Endothelial cell (in vitro differentiated cells): ENCODE measurements at places on chromosomes 16 and 17.

DNA sequence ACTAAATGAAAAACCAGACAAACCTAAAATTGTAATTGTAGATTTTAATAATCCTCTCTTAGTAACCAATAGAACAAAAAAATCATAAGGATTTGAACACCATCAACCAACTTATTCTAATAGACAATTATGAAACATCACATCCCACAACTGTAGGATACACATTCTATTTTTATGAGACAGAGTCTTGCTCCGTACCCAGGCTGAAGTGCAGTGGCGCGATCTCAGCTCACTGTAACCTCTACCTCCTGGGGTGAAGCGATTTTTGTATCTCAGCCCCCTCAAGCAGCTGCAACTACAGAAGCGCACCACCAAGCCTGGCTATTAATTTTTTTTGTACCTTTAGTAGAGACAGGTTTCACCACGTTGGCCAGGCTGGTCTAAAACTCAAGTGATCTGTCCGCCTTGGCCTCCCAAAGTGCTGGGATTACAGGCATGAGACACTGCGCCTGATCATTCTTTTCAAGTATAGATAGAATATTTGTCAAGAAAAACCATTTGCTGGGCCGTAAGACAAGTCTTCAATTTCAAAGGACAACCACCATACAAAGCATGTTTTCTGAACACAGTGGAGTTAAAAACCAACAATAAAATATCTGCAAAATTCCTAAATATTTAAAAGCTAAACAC lies 49.8 kb downstream of the CREBBP start:
- H3K4me1 ChIP-seq = peaks cover 15% of the 10 kb centered on the region
- H3K36me3 ChIP-seq = peaks cover 16% of the 10 kb centered on the region
- DNase-seq = no peak
- no peaks in the 10 kb centered on the region for H3K27me3 ChIP-seq
- H3K4me3 ChIP-seq = no peak overlapping the region

DNA sequence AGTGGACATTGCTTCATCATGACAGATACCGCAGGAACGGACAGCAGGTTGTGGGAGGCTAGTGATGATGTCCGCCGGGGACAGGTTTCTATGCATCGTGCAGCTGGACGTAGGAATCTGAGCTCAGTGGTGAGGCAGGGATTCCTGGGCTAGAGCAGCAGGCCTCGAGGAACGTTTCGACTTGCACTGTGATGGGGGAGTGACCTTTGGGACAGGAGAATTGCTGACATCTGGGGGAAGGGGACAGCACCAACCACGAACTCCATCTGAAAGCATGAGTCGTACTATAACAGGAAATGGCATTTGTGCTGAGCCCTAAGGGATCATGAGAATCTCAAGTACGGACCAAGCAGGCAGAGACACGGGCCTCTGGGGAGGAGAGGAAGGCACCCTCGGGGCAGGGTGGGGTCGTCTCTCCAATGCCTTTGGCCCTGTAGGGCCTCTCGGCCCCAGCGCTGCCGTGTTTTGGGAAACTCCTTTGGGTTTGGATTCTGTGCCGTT lies 65.8 kb upstream of the ENDOV start:
- peaks cover 3% of the 10 kb centered on the region for H3K4me1 ChIP-seq
- H3K27me3 ChIP-seq = peaks cover 8% of the 10 kb centered on the region
- peaks cover 83% of the 10 kb centered on the region for H3K36me3 ChIP-seq
- peak overlapping the region; percentile 52 for H3K4me3 ChIP-seq

- no peak overlapping the region for H3K4me3 ChIP-seq
- H3K27ac ChIP-seq = no peak overlapping the region
- no peak for DNase-seq
- no peaks in the 10 kb centered on the region for H3K27me3 ChIP-seq
- peaks cover 8% of the 10 kb centered on the region for H3K36me3 ChIP-seq
- no peaks in the 10 kb centered on the region for H3K4me1 ChIP-seq
Measured at GRCh38 chr16:69250081-69250480, 61.1 kb upstream of the VPS4A start.

DNA sequence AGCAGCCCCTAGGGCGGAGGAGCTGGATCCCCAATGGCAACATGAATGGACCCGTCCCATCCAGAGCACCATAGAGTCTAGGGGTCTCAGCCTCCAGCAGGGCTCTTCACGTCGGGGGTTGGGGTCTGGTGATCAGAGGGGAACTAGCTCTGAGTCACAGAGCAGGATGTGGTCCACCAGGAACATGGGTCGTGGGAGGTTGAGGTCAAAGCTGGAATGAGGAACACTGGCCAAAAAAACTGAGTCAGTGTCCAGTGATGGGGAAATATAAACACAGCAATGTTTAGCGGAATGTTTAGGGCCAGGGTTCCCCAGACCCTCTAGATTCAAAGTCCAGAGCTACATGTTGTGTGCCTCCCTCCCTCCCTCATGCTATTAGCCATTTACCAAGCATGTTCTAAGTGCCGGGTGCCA lies 79.1 kb upstream of the C16orf82 start:
- no peak for DNase-seq
- H3K27me3 ChIP-seq = no peaks in the 10 kb centered on the region
- H3K4me3 ChIP-seq = no peak overlapping the region
- peaks cover 6% of the 10 kb centered on the region for H3K36me3 ChIP-seq
- no peak overlapping the region for H3K27ac ChIP-seq

DNA sequence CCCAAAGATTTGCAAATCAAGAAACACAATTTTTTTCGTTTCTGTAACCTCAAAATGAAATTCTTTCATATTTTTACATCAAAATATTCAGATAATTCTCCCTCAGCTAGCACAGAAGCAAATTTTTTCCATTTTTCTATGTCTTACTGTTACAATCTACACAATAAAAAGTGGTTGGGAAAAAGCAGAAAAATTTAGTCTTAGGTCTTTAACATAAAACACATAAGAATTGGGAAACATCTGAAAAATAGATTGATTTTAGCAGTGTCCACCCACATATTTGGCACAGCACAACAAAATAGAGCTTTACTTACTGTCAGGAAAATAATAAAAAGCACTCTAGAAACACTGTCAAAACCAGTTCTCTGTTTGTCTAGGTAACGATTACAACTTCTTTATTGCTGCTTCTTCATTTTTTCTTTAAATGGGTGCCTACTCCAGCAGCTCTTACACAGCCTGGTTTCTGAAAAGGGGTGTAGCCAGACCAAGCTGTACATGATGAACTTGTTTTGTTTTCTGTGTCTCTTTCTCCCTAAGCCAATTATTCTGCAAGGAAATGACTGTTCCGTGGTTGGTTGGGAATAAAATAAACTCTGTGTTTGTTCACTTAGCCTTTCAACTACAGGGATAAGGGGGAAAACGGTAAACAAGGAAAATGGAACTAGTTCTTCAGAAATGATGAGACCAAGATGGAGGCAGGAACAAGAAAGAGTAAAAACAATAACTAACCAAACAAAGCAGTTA lies at the start of gene ABCA6:
Gene ABCA6 (minus strand): TSS at position 465 of the 744 bp plus-strand sequence. CDS start 1,192 bp downstream, outside the sequence.
- DNase-seq = no peak
- H3K36me3 ChIP-seq = no peaks in the 10 kb centered on the region
- H3K4me1 ChIP-seq = peaks cover 2% of the 10 kb centered on the region
- H3K4me3 ChIP-seq = no peak within 1 kb of the TSS

GRCh38 chr16:12081048-12081404 lies 104.5 kb downstream of the SNX29 start:
- peaks cover 5% of the 10 kb centered on the region for H3K36me3 ChIP-seq
- peaks cover 1% of the 10 kb centered on the region for H3K27me3 ChIP-seq
- H3K4me3 ChIP-seq = no peak overlapping the region
- H3K4me1 ChIP-seq = peaks cover 22% of the 10 kb centered on the region

DNA sequence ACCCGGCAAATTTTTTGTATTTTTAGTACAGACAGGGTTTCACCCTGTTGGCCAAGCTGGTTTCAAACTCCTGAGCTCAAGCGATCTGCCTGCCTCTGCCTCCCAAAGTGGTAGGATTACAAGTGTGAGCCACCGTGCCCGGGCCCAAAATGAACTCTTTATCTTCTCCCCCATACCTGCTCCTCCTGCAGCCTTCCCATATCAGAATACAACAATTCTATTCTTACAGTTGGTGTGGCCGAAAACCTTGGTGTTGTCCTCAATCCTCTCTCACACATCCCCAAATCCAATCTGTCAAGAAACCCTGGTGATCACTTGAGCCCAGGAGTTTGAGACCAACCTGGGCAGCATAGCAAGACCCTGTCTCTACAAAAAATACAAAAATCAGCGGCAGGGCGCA lies 19.5 kb upstream of the SPN start:
- no peak overlapping the region for H3K27ac ChIP-seq
- H3K36me3 ChIP-seq = no peaks in the 10 kb centered on the region
- no peak for DNase-seq
- H3K27me3 ChIP-seq = peaks cover 2% of the 10 kb centered on the region

GRCh38 chr16:86532526-86532815 lies 22.1 kb downstream of the FOXF1 start:
- H3K27ac ChIP-seq = no peak overlapping the region
- peaks cover 21% of the 10 kb centered on the region for H3K36me3 ChIP-seq
- DNase-seq = no peak
- H3K4me3 ChIP-seq = no peak overlapping the region

- peaks cover 3% of the 10 kb centered on the region for H3K36me3 ChIP-seq
- peaks cover 14% of the 10 kb centered on the region for H3K27me3 ChIP-seq
- no peak overlapping the region for H3K27ac ChIP-seq
- H3K4me3 ChIP-seq = no peak overlapping the region
Measured at GRCh38 chr17:7095625-7096024, 15.6 kb upstream of the CLEC10A start.

DNA sequence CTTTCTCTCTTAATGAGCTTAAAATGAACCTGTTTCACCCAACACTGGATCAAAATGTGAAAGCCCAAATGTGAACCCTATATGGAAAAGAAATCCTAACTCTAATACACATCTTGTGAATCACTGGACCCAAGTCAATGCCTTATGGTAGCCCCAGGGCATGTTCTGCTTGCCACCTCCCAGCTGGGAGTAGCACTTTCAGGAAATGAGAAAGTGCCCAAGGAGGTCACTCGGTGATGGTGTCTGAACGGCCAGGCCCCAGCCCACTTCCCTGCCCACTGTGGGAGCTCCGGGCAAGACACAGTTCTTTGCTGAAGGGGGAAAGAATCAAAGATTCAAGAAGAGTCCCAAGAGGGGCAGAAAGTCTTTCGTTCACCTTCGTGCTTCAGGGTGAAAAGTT lies 46.1 kb downstream of the GTF3C1 start:
- no peak for DNase-seq
- H3K4me1 ChIP-seq = no peaks in the 10 kb centered on the region
- peak overlapping the region; percentile 29 for H3K4me3 ChIP-seq

GRCh38 chr17:17653343-17653742 lies 27.9 kb upstream of the RAI1 start:
- H3K36me3 ChIP-seq = no peaks in the 10 kb centered on the region
- no peak overlapping the region for H3K4me3 ChIP-seq
- no peaks in the 10 kb centered on the region for H3K27me3 ChIP-seq
- no peak for DNase-seq
- H3K27ac ChIP-seq = no peak overlapping the region

DNA sequence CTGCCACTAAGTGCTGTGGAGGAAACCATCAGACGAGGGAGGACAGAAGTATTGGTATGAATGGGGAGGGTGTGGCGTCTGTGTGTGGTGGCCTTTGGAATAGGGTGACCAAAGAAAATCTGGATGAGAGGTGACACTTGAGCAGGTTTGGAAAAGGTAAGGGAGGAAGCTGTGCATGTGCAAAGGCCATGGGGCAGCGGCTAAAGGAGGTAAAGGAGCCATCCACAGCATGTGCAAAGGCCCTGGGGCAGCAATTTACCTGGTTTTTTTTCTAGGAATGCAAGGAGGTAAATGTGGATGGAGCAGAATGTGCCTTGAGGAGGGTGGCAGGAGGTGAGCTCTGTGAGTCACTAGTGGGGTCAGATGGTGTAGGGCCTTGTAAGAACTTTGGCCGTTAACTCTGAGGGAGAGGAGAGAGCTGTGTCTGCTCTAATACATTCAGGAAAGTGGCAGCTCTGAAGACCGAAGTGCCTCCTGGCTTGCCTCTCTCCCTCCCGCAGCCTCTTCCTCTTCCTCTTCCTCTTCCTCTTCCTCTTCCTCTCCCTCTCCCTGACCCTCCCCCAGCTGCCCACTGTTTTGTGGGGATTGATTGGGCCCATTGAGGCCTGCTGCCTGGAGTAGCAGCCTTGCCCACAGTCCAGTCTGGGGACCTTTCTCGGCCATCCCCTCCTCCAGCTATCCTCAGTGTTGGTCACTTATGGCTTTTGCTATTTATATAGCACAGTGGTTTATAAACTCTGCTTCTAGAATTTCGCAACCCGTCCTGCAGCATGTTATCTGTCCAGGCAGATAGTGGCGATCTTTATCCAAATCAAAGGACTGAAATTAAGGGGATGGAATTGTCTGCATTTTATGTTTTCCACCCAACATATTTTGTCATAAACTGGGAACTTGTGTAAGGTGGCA lies 38.7 kb downstream of the CMIP start:
- peak; percentile 30 for DNase-seq
- H3K36me3 ChIP-seq = peaks cover 10% of the 10 kb centered on the region
- H3K27ac ChIP-seq = peak overlapping the region; percentile 89
- peaks cover 9% of the 10 kb centered on the region for H3K27me3 ChIP-seq
- H3K4me1 ChIP-seq = peaks cover 77% of the 10 kb centered on the region
- peak overlapping the region; percentile 52 for H3K4me3 ChIP-seq

DNA sequence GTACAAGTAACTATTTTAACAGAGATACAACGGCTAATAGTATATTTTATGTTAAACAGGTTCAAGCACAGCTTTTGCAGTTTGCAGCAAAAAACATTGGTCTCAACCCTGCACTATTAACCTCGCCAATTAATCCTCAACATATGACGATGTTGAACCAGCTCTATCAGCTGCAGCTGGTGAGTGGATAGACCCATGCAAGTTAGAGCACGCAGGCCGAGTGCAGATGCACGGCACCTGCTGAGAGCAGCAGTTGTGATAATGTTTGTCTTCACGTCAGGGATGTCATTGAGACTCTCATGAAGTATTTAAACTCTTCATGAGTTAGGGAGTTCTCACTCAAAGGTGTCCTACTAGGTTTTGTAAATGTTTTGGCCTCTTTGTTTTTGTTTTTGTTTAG lies 45.6 kb downstream of the TMC6 start:
- peaks cover 6% of the 10 kb centered on the region for H3K36me3 ChIP-seq
- no peak overlapping the region for H3K4me3 ChIP-seq
- H3K27me3 ChIP-seq = peaks cover 2% of the 10 kb centered on the region
- no peak overlapping the region for H3K27ac ChIP-seq

- H3K4me1 ChIP-seq = peaks cover 7% of the 10 kb centered on the region
- H3K4me3 ChIP-seq = no peak overlapping the region
- peaks cover 5% of the 10 kb centered on the region for H3K36me3 ChIP-seq
Measured at GRCh38 chr16:72995151-72995881, 52.6 kb downstream of the ZFHX3 start.

DNA sequence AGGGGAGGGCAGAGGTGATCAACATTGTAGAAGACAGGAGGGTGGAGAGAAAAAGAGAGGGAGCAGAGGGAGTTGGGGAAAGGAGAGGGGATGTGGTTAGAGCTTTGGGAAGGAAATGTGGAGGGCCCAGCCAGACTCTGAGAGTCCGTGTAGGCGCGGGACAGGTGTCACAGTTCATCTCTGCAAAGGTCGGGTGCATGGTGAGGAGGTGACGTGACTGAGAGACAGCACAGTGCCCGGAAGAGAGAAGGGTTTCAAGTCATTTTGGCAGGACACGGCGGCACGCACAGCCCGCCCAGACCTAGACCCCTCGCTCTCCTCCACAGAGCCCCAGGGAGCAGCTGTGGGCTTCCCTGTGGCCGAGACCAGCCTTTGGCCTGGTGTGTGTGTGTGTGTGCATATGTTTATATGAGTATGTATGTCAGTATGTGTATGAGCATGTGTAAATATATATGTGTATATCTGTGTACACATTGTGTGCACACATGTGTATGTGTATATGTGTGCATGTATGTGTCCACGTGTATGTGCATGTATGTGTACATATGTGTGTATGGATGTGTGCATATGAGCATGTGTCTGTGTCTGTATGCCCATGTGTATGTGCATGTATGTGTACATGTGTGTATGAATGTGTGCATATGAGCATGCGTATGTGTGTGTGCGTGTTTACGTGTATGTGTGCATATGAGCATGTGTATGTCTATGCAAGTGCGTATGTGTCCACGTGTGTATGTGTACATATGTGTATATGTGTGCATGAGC lies 104.6 kb downstream of the SEC14L1 start:
- no peak overlapping the region for H3K4me3 ChIP-seq
- peaks cover 2% of the 10 kb centered on the region for H3K4me1 ChIP-seq
- H3K27me3 ChIP-seq = peaks cover 9% of the 10 kb centered on the region
- no peaks in the 10 kb centered on the region for H3K36me3 ChIP-seq
